DND-41 (cell line): ENCODE measurements at places on chromosomes 2 and 18.
A peak's percentile ranks its signal among the peaks of the same experiment; 100 is the strongest.

- DNase-seq: no peak
These were observed 671.9 kb upstream of the SOX11 start for GRCh38 chr2:5020116-5020875.

- no peak for DNase-seq
These were observed 162.9 kb downstream of the MTCL1 start for GRCh38 chr18:8868276-8868675.

DNA sequence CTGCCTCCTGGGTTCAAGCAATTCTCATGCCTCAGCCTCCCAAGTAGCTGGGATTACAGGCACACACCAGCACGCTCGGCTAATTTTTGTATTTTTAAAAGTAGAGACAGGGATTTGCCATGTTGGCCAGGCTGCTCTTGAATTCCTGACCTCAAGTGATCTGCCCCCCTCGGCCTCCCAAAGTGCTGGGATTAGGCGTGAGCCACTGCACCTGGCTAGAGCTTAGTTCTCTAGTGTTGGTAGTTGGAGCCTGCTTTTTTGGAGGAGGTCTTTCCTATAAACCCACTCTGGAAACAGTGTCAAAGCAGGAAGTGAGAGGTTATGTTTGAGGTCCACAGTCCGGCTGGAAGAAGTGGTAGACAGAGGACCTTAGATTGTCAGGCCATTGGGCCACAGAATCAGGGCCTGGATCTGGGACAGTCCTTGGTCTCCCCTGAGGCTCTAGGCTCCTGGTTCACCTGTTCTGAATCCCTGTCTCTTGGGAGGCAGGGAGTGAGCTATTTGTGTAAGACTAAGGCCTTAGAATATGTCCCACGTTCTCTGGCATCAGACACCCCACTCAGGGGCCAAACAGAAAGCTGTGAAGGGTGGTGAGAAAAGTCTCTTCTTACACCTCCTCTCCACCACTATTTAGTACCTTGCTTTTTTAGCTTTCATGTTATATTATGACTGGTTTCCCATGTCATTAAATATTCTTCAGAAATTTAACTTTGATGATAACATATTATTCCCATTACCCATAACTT, 34.5 kb downstream of the PCBP1 start:
- no peak for DNase-seq

DNA sequence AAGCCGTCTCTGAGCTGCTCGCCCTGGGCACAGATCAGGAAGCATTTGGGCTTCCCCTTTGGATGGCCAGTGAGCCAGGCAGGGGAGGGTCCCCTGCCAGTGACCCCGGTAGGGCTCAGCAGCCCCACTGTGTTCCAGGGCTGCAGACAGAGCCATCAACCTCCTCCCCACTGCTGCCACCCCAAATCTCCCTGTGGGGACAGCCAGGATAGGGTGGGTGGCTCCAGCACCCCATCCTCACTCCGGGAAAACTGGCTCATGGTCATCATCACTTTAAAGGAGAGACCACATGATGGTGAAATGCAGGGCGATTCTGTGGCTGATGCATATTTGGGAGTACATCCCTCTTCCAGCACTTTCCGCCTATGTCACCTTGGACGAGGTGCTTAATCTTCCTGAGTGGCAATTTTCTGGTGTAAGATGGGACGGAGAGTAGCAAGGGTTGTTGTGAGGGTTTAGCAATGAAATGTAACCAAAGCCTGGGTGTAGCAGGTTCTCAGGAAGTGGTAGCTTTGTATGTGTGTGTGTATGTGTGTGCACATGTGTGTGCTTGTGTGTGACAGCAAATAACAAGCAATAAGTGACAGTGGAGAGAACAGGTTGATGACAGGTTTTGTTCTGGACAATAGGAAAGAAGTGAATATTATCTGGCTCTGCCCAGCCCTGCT, 61.8 kb downstream of the ACAA2 start:
- DNase-seq: no peak

GRCh38 chr2:231709636-231709980, 1.3 kb downstream of the PTMA start:
- peak; percentile 46 for DNase-seq

- DNase-seq: no peak
These were observed 54.6 kb upstream of the COBLL1 start for GRCh38 chr2:164896226-164896625.

- DNase-seq: no peak
These were observed 5.0 kb downstream of the ACTR2 start for GRCh38 chr2:65232636-65233035.

GRCh38 chr2:195552581-195552980, 104.4 kb upstream of the SLC39A10 start:
- no peak for DNase-seq

- no peak for DNase-seq
These were observed 26.7 kb downstream of the TANC1 start for GRCh38 chr2:158994920-158995676.
